Activated CD8-positive, alpha-beta memory T cell treated with anti-CD3 and anti-CD28 coated beads, Interleukin-2, amount 10 ng/mL, durations not matched to agents 7 days and 5 days (primary cell): ENCODE measurements at places on chromosomes 16 and 17. TPM values are rescaled to one million over a fixed set of nuclear protein-coding genes. Genes with fewer than 3 reads are reported as not detected.

The PRR11 gene
- 69.8 TPM for total RNA-seq

The PLCD3 gene
- total RNA-seq = 5.2 TPM

The ZFP3 gene
- 2.9 TPM for total RNA-seq

The MYH1 gene
- total RNA-seq = not detected

- peaks cover under 1% of the 10 kb centered on the region for H3K4me1 ChIP-seq
- DNase-seq = no peak
- peaks cover 8% of the 10 kb centered on the region for H3K27me3 ChIP-seq
- H3K4me3 ChIP-seq = no peak overlapping the region
These were observed 23.5 kb upstream of the SIAH1 start for GRCh38 chr16:48408688-48409087.

DNA sequence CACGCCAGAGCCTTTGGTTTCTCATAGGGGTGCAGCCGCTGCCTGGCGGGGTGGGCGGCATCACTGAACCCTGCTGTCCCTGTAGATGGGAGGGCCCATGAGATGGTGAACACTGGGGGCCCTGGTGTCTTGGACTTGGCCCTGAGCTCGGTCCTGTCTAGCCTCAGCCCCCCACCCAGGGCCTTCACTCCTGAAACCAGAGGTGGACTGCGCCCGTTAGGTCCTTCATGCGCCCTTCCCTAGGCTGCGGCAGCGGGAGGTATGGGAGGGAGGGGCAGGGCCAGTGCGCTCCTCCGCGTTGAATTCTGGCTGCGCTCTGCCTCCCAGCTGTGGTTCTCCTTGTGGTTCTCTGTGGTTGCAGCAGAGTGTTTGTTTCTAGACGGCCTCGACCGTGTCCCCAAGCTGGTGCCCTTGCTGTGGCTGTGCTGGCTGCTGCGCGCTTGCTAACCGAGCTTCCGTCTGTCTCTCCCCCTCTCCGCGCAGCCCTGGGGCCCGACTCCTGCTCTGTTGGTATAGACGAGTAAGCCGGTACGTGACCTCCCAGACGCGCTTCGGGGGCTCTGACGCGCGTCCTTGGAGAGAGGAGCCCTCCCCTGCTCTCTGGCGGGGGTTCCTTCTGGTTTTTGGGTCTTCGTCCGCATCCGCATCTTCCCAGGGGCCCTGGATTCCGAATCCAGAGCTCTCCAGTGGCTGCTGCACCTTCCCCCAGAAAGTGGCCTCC, 7.4 kb upstream of the NUDT16L1 start:
- H3K4me3 ChIP-seq = no peak overlapping the region
- peaks cover 1% of the 10 kb centered on the region for H3K4me1 ChIP-seq
- H3K36me3 ChIP-seq = peaks cover 5% of the 10 kb centered on the region

GRCh38 chr16:86519649-86520316, 9.5 kb downstream of the FOXF1 start:
- H3K27ac ChIP-seq = no peak overlapping the region
- H3K27me3 ChIP-seq = peaks cover 64% of the 10 kb centered on the region
- DNase-seq = peak; percentile 55
- no peak overlapping the region for H3K4me3 ChIP-seq
- no peaks in the 10 kb centered on the region for H3K36me3 ChIP-seq

DNA sequence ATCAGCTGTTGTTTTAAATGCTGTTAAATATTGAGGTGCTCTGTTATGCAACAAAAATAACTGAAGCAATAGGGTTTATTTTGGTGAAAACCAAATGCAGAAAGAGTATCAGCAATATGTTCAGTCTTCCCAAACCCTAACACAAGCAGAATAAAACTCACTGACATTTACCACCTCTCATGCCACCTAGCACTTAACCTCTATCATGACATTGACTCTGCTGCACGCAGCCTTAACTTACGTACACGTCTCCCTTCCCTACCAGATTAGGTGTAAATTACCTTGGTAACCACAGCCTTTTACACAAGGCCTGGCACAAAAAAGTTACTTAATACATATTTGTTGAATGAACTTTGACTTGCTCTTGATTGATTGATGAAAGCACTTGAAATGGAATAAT, 9.9 kb upstream of the AKAP1 start:
- H3K27me3 ChIP-seq = peaks cover 26% of the 10 kb centered on the region
- H3K27ac ChIP-seq = no peak overlapping the region
- H3K36me3 ChIP-seq = no peaks in the 10 kb centered on the region
- H3K4me1 ChIP-seq = no peaks in the 10 kb centered on the region
- no peak overlapping the region for H3K4me3 ChIP-seq

- no peak overlapping the region for H3K27ac ChIP-seq
- peak; percentile 55 for DNase-seq
- H3K4me3 ChIP-seq = no peak overlapping the region
These were observed 36.6 kb upstream of the TMEM132E start for GRCh38 chr17:34542700-34543336.

GRCh38 chr17:62216847-62217246, 151.8 kb upstream of the MED13 start:
- no peak overlapping the region for H3K4me3 ChIP-seq
- no peaks in the 10 kb centered on the region for H3K4me1 ChIP-seq
- DNase-seq = no peak

DNA sequence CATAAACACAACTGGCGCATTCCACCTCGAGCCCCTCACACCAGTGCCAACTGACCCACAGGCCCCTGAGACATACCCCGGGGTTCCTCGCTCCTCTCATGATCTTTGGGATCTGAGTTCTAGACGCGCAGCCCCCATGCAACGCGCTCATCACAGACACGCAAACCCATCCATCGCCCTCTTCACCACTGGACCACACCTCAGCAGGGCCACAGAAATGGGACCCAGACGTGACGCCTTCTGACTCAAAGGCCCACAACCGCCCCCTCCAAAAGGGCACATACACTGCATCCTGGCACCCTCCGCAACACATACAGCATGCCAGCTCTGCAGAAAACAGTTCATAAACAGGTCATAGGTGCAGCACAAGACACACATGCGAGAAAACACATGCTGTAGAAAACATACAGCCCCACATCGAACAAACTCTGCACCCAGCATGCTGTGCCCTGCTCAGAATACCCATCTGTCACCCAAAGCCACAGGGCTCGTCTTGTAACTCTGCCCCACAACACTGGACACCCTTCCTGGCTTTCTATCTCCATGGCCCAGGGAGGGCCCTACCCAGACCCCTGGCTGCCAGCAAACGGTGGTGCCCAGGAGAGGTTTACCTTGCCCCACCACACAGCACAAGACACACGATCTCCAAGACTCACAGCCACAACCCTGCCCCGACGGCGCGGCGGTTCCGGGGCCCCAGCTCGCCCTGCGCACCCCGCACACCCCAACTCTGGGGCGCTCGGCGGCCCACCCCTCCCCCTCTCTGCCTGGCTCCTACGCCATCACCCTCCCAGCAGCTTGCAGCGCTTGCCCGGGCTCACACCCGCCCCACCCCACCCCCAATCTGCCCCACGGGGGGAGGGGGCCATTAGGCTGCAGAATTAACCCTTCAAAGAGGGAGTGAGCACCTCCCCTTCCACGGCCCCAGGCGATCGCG, 887 bp downstream of the ZBTB4 start:
- peak overlapping the region; percentile 82 for H3K4me3 ChIP-seq
- peaks cover 61% of the 10 kb centered on the region for H3K4me1 ChIP-seq
- peak; percentile 77 for DNase-seq
- H3K27ac ChIP-seq = peak overlapping the region; percentile 84
- H3K27me3 ChIP-seq = no peaks in the 10 kb centered on the region

DNA sequence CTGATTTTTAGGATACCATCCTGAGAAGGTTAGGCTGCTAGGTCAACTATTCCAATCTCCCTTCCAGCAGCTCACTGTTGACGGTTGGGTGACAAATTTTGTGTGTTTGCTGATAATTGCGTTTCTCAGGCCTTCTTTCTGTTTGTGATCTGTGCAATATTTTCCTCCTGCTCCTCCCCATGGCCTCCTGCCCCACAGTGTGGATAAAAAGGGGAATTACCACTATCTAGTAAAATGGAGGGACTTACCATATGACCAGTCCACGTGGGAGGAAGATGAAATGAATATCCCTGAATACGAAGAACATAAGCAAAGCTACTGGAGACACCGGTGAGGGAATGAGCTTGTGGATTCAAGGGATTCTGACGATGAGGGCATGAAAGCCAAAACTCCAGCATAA, 9.2 kb downstream of the CHD3 start:
- peaks cover 1% of the 10 kb centered on the region for H3K4me1 ChIP-seq
- no peaks in the 10 kb centered on the region for H3K27me3 ChIP-seq
- H3K27ac ChIP-seq = peak overlapping the region; percentile 5
- H3K36me3 ChIP-seq = peaks cover 69% of the 10 kb centered on the region
- no peak overlapping the region for H3K4me3 ChIP-seq
